ENCODE measurements at places on chromosomes 6 and 20. TPM values are rescaled to one million over a fixed set of nuclear protein-coding genes. Genes with fewer than 3 reads are reported as not detected.

TOX2 gene
- total RNA-seq = 0.31 TPM

SYNGAP1 gene
- 21.5 TPM for total RNA-seq

PRSS16 gene
- total RNA-seq = not detected

NTSR1 gene
- total RNA-seq = 6.7 TPM

Data from occipital lobe (tissue), 3 donors.